ENCODE measurements at places on chromosomes 3 and 15.

DNA sequence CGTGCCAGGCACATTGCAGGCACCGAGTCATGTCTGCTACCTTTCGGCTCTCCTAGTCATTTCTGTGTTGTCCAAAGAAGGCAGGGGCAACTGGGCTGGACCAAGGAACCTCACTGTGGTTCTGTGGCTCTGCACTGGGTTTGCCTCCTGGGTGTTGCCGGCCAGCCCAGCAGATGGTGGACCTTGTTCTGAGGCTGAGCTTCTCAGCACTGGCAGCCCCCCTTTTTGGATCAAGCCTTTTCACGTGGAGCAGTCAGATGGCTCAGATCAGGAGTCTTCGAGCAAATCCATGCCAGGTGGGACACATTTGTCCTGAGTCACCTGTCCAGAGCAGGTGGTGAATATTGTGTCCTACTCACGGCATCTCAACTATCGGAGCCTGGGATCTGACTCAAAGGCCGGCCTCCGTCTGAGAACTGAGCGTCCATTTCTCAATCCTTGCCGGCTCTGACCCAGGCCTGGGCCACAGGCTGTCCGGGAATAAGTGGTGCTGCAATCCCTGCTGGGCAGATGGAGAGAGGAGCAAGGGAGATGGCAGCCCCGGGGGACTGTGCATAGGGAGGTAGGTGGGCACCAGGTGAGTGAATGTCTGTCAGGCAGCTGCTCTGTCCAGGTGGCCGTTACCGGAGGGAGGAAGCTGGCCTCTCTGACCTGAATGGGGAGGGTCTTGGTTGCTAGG is at the start of gene IL16:
Gene IL16, plus strand, starts transcription at position 304 of the 679 bp plus-strand sequence. CDS start 28,521 bp downstream, outside the sequence.
- no peak for DNase-seq

GRCh38 chr3:45760878-45761711 is 35.2 kb downstream of the SLC6A20 start:
- peak; percentile 87 for DNase-seq

GRCh38 chr3:155015776-155016436 is 64.2 kb upstream of the MME start:
- no peak for DNase-seq

DNA sequence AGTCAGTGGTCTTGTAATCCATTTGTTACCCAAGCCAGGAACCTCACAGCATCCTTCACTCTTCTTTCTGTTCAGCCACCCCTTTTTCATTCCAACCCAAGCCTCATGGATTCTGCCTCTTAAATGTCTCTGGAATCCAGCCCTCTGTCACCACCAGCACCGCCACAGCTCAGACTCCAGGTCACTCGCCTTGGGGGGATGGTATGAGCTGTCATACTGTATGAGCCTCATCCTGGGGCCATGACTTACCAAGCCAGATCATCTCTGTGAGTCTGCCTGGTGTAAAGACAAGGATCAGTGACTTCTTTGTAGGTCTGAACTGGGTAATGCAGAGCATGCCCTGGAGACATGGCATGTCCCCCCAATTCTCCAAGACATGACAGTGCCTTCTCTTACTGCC is 79.6 kb downstream of the PGPEP1L start:
- no peak for DNase-seq

DNA sequence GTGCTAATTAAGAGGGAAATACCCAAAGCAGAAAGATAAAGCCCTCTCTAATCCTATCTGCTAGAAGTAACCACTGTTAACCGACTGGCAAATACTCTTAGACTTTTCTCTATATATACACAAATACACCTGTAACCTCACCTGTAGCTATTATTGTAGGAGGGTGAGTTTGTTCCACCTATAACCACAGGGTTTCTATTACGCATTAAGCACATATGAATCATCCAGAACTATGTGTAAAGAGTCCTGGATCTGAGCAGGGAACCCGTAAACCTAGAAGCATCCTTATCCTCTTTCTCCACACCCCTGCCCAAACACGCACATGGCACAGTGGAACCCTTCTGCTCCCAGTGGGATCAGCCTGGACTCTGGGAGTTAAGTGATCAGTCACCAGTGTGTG is 172.8 kb upstream of the C2CD4B start:
- no peak for DNase-seq

DNA sequence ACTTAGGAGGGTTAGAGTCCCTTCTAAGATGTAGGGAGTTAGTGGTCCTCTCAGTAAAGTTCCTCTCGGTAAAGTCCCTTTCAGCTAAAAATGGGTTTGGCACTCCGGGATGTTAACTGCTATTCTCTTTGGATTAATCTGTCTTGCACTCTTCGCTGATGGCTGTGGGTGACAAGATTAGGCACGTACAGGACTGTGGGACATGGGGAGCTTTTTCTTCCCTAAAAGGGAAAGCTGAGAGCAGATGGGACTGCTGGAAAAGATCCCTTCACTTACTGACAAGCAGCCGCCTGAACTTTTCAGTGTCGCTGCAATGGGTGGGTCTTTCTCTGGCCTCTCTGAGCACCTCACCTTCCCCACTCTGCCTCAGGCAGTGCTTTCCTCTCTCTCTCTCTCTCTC is 16.4 kb upstream of the HHATL start:
- no peak for DNase-seq

DNA sequence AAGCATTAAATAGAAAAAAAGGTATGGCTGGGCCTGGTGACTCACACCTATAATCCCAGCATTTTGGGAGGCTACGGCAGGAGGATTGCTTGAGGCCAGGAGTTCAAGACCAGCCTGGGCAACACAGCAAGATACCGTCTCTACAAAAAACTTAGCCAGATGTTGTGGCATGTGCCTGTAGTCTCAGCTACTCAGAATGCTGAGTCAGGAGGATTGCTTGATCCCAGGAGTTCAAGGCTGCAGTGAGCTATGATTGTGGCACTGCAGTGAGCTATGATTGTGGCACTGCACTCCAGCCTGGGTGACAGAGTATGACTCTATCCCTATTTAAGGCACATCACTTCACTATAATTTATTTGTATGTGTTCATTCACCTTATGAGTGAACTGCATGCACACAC is 54.3 kb downstream of the SLC4A7 start:
- no peak for DNase-seq

- no peak for DNase-seq
Measured at GRCh38 chr3:90184861-90185260, 1077.4 kb downstream of the EPHA3 start.

GRCh38 chr3:18635215-18635614 is 210.1 kb upstream of the SATB1 start:
- no peak for DNase-seq

GRCh38 chr3:46351646-46352045 is 2.3 kb upstream of the CCR2 start:
- no peak for DNase-seq

- no peak for DNase-seq
Measured at GRCh38 chr3:31813197-31813596, 167.9 kb downstream of the OSBPL10 start.

- DNase-seq: no peak
Measured at GRCh38 chr3:39435006-39435748, 28.7 kb downstream of the RPSA start.

GRCh38 chr3:52076896-52077780 is 20.8 kb upstream of the DUSP7 start:
- no peak for DNase-seq

DNA sequence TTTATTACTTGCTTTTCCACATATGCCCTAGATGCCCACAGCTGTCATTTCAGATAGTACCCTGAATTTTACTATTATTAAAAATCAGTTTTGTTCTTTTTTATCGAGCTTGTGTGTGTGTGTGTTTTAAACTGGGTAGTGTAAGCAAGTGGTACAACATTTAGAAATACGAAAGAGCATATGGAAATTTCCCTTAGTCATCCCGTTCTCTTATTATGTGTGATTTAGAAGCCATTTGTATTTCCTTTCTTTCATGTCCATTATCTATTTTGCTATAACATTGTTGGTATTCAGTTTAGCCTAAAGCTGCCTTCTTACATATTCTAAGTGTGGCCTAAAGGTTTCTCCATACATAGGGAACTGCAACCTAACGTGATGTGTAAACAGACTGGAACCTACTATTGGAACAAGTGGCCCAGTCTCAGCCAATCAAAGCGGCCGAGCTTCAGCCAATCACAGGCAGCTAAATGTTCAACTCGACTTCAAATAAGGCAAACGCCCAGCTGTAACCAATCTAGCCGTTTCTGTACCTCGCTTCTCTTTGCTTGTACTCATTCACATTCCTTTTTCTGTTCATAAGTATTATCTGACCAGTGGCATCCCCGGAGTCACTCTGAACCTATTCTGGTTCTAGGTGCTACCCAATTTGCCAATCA is 14.7 kb upstream of the SYN2 start:
- DNase-seq: peak; percentile 52

- DNase-seq: no peak
Measured at GRCh38 chr3:25542492-25543039, 114.5 kb downstream of the RARB start.

DNA sequence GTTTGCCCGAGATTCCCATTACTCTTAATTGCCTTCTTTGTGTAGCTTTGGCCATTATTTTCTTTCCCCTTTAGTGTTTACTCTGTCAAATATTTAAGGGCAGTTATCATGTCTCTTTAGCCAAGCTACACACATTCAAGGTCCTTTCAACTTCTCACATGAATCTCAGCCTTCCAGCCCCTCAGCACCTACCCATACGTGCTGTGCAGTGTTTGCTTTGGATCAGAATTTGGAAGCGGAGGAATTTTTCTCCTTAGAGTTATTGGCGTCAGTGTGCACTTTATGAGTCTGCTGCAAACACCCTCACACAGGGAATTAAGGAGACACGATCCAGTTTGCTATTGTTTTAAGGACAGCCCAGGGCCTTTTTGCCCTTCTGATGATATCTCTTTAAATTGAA is 231.6 kb downstream of the CACNA2D3 start:
- DNase-seq: no peak

- peak; percentile 38 for DNase-seq
Measured at GRCh38 chr15:41022487-41023090, 69.3 kb downstream of the CHAC1 start.

GRCh38 chr3:169971522-169971921 is 4.9 kb downstream of the SEC62 start:
- no peak for DNase-seq

DNA sequence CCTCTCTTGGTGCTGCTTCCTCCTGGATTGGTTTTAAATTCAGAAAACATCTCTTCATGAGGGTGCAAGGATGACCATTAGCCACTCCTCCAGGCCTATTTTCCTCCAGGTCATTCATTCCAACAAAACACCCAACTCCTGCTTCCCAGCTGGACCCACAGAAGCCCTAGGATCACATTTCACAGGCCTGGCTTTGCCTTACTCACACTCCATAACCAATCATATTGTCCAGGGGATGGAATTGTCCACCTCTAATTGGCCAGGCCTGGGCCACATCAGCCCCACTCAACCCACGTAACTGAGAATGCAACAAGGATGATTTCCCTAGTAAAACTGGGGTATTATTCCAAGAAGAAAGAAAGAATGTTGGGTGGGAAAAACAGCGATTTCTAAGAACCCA is 616.7 kb upstream of the SUCLG2 start:
- no peak for DNase-seq

- no peak for DNase-seq
Measured at GRCh38 chr3:49750056-49750455, 26.3 kb upstream of the GMPPB start.

- no peak for DNase-seq
Measured at GRCh38 chr3:20054549-20054987, 14.3 kb downstream of the KAT2B start.

- DNase-seq: no peak
Measured at GRCh38 chr3:174957551-174958001, 98.4 kb downstream of the NAALADL2 start.
